Activated CD8-positive, alpha-beta T cell treated with anti-CD3 and anti-CD28 coated beads for 36 hours (primary cell): ENCODE measurements at places on chromosomes 11 and 22. TPM values are rescaled to one million over a fixed set of nuclear protein-coding genes. Genes with fewer than 3 reads are reported as not detected.

Gene SIRT3
- 27.7 TPM for total RNA-seq

Gene TSGA10IP
- total RNA-seq = not detected

Gene FAM83F
- 1.5 TPM for total RNA-seq

Gene LRRN4CL
- not detected for total RNA-seq

Gene CABP7
- not detected for total RNA-seq

Gene NXPE4
- total RNA-seq = not detected

Gene KBTBD3
- total RNA-seq = 11.2 TPM

Gene KCNJ5
- total RNA-seq = not detected

DNA sequence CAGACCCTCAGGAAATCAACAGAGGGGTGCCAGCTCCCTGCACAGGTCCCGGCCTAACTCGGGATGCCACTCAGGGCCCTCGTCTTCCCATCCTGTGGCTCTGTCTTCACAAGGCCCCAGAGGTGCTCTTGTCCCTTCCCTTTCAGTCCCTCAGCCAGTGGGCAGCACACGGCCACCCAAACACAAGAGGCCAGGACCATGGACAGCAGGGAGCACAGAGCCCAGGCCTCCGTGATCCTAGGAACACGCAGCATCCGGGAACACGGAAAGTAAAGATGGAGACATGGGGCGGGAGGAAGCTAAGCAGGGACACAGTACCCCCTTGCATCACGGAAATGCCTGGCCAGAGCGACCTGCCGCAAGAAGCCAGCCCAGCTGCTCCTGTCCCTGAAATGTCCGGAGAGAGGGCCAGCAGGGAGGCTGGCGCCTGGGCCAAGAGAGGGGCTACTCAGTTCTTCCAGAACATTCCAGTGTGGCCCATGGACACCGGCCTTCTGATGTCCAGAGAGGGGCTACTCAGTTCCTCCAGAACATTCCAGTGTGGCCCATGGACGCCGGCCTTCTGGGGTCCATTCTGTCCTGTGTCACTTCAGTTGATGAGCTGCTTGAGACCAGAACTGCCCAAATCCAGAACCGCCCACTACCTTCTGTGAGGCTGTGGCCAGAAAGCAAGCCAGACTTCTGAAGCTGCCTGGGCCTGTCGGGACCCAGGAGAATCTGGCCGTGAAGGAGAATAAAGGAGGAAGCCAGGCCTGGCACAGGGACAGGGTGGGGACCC lies 274.0 kb downstream of the BRD1 start:
- peaks cover 9% of the 10 kb centered on the region for H3K36me3 ChIP-seq
- no peaks in the 10 kb centered on the region for H3K4me1 ChIP-seq
- no peaks in the 10 kb centered on the region for H3K27me3 ChIP-seq
- no peak overlapping the region for H3K27ac ChIP-seq
- no peak overlapping the region for H3K4me3 ChIP-seq

- peaks cover 14% of the 10 kb centered on the region for H3K4me1 ChIP-seq
- no peak overlapping the region for H3K27ac ChIP-seq
- H3K27me3 ChIP-seq = no peaks in the 10 kb centered on the region
- DNase-seq = no peak
These were observed 4.3 kb upstream of the MARK2 start for GRCh38 chr11:63834535-63835157.

GRCh38 chr11:107259811-107260221 lies 197.8 kb downstream of the CWF19L2 start:
- no peaks in the 10 kb centered on the region for H3K4me1 ChIP-seq
- no peak overlapping the region for H3K27ac ChIP-seq
- no peaks in the 10 kb centered on the region for H3K36me3 ChIP-seq
- H3K27me3 ChIP-seq = peaks cover 12% of the 10 kb centered on the region
- no peak for DNase-seq

DNA sequence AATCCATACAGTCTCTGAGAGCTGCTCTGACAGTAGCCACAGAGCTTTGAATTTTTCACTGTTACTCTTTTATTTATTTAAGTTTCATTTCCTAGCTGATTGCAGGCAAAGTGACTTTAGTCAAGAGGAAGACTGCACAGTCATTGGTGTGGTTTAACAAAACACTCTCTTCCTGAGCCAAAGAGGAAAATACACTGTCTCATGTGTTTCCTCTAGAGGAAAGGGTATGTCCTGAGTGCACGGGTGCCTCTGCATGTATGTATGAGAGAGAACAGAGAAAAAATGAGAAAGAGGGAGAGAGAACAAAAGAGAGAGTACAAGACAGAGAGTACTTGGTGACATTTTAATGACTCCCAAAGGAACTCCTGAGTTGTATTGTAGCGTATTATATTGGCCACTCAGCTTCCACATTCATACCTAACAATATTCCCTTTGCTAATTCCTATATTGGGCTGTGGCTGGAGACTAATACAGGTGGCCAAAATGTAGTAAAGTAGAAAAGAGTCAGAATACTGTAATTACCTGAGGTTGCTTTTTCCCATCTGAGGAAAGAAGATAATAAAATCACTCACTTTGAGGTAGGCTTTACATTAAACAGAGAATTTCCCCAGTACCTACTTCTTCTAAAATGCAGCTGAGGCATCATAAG lies at the start of gene OR4D9:
Gene OR4D9 (plus strand): TSS at position 599 of the 649 bp plus-strand sequence. CDS start 3,374 bp downstream, outside the sequence.
- H3K4me1 ChIP-seq = peaks cover 17% of the 10 kb centered on the region
- H3K4me3 ChIP-seq = no peak within 1 kb of the TSS
- H3K27me3 ChIP-seq = peaks cover 5% of the 10 kb centered on the region
- no peak for DNase-seq
- peak within 1 kb of the TSS; percentile 73 for H3K27ac ChIP-seq

DNA sequence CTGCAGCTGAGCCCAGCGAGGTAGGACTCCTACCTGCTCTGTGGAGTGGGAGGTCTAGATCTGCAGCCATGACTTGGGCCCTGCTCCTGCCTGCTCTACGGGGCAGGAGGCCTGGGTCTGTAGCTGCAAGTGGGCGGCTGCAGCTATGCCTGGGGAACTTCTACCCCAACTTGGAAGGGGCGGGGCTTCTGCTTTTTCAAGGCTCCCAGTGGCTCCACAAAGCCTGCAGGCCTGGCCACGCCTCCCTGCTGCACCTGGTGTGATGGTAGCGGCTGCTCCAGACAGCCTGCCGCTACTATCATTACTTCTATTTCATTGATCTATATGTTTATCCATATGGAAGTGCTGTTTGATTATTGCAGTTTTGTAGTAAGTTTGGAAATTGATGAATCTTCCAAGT lies 121.2 kb downstream of the NELL1 start:
- H3K27me3 ChIP-seq = no peaks in the 10 kb centered on the region
- H3K27ac ChIP-seq = no peak overlapping the region
- DNase-seq = no peak
- H3K4me1 ChIP-seq = no peaks in the 10 kb centered on the region

DNA sequence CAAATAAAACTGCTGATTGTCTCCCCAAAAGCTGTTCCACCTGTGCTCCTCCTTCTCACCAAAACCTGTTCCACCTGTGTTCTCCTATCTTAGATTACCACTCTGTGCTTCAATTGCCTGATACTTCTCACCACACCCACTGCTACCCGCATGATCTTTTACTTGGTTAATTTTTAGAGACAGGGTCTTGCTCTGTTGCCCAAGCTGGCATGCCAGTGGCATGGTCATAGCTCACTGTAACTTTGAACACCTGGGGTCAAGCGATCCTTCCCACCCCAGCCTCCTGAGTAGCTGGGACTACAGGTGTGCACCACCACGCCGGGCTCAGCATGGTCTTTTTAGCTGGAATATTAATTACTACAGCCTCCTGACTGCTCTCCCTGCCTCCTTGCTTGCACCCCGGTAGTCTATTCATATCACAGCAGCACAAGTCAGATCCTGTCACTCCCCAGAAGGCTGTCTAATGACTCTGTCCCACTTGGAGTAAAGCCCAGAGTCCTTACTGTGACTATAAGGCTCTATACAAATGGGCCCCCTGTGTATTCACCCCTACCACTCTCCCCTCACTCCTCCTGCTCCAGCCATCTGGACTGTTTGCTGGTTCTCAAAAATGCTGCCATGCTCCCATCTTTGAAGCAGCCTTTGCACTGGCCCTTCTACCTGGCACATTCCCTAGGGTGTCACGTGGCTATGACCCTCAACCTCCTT lies 3.5 kb downstream of the C11orf91 start:
- no peak for DNase-seq
- H3K27ac ChIP-seq = no peak overlapping the region
- H3K36me3 ChIP-seq = no peaks in the 10 kb centered on the region
- no peak overlapping the region for H3K4me3 ChIP-seq

GRCh38 chr22:46891382-46891951 lies 129.0 kb downstream of the TBC1D22A start:
- H3K27ac ChIP-seq = no peak overlapping the region
- no peak for DNase-seq
- H3K4me3 ChIP-seq = no peak overlapping the region
- peaks cover 31% of the 10 kb centered on the region for H3K36me3 ChIP-seq

DNA sequence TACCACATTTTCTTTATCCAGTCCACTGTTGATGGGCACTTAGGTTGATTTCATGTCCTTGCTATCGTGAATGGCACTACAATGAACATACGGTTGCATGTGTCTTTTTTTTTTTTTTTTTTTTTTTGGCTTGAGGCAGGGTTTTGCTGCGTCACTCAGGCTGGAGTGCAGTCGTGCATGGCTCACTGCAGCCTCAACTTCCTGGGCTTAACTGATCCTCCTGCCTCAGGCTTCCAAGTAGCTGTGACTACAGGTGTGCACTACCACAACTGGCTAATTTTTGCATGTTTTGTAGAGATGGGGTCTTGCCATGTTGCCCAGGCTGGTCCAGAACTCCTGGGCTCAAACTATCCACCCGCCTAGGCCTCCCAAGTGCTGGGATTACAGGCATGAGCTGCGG lies 1.5 kb upstream of the CCDC90B start:
- H3K4me3 ChIP-seq = no peak overlapping the region
- H3K27ac ChIP-seq = peak overlapping the region; percentile 60
- H3K36me3 ChIP-seq = peaks cover 10% of the 10 kb centered on the region
- peaks cover 22% of the 10 kb centered on the region for H3K4me1 ChIP-seq

DNA sequence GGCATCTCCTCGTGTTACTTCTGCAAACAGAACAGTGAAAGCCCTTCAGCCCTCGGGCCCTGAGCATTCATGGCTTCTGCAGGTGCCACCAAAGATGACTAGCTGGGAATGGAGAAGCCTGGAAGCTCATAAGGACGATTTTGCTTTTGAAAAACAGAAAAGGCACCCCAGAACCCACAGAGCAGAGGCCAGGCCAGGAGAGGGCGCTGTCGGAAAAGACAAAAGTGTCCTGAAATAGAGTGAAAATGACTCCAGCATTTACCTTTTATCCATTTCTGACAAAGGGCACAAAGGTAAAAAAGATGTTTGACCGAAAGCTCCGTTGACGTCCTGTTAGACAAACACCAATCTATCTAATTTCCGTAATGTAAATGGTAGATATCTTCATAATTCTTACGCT lies 37.6 kb downstream of the ZNF195 start:
- H3K36me3 ChIP-seq = peaks cover 5% of the 10 kb centered on the region
- H3K27ac ChIP-seq = no peak overlapping the region
- peaks cover 3% of the 10 kb centered on the region for H3K4me1 ChIP-seq
- no peak overlapping the region for H3K4me3 ChIP-seq
- H3K27me3 ChIP-seq = peaks cover 30% of the 10 kb centered on the region

GRCh38 chr11:86047275-86047991 lies 21.5 kb downstream of the PICALM start:
- peaks cover 31% of the 10 kb centered on the region for H3K36me3 ChIP-seq
- DNase-seq = peak; percentile 76
- no peaks in the 10 kb centered on the region for H3K27me3 ChIP-seq
- peak overlapping the region; percentile 92 for H3K27ac ChIP-seq

- no peaks in the 10 kb centered on the region for H3K36me3 ChIP-seq
- H3K4me1 ChIP-seq = peaks cover 6% of the 10 kb centered on the region
- H3K27me3 ChIP-seq = peaks cover 31% of the 10 kb centered on the region
- no peak overlapping the region for H3K27ac ChIP-seq
- no peak overlapping the region for H3K4me3 ChIP-seq
- DNase-seq = no peak
These were observed 588.4 kb downstream of the OPCML start for GRCh38 chr11:132943706-132944568.

DNA sequence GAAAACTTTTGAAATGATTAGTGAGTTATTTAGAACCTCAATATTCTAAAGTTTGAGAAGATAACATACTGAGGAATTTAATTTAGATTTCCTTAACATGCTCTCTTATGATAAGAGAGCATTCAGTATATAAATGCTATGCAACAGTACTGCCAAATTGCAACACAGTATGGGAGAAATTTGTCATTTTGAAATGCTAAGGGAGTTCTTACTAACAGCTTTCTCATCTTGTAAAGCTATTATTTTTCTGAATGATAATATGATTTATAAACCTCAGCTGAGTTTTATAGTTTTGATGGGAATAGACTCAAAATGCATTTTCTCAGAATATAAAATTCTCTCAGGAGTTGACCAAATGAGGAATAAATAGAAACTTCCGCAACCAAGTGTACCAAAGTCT lies 108.4 kb downstream of the SPON1 start:
- H3K4me3 ChIP-seq = no peak overlapping the region
- H3K4me1 ChIP-seq = peaks cover 23% of the 10 kb centered on the region
- no peak for DNase-seq

GRCh38 chr11:58075781-58076180 lies 45.0 kb downstream of the OR6Q1 start:
- no peaks in the 10 kb centered on the region for H3K4me1 ChIP-seq
- DNase-seq = no peak
- H3K27ac ChIP-seq = no peak overlapping the region
- no peaks in the 10 kb centered on the region for H3K36me3 ChIP-seq
